ENCODE measurements at places on chromosomes 7 and 10. TPM values are rescaled to one million over a fixed set of nuclear protein-coding genes. Genes with fewer than 3 reads are reported as not detected.

DNA sequence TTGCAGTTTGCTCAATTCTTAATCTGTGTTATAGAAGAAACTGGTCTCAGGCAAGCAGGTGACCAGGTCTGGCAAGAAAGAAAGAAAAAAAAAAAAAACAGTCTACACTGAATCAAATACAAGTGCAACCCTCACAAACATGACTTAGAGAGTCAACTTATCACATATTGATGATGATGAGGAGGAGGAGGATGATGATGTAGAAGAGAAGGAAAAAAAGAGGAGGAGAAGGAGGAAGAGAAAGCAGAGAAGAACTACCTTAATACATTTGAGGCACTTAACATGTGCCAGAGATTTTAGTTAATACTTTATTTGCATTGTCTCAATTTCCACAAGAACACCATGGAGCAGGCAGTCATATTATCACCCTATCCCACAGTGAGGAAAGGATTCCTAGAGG is 91.5 kb downstream of the GLI3 start:
- no peaks in the 10 kb centered on the region for H3K4me1 ChIP-seq
- no peak overlapping the region for H3K4me3 ChIP-seq
- no peak for DNase-seq
- H3K27ac ChIP-seq, result no peak overlapping the region

DNA sequence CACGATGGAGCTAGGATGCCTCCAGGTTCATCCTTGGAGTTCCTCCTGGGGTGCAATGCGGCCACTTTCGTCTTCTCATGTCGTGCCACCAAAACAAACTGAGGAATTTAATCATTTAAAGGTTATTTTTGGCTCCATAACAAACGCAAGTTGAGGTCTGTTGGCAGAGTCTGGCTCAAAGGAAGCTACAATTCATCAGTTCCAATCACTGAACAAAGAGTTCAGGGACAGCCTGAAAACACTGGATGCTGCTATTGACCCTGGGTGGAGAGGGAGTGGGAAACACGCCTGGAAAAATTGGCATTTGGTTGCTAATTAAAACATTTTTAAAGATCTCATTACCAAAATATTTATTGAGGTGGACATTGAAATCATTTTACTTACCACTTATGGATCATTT is 11.4 kb upstream of the MGMT start:
- peaks cover 18% of the 10 kb centered on the region for H3K27me3 ChIP-seq
- H3K27ac ChIP-seq, result no peak overlapping the region
- no peak overlapping the region for H3K4me3 ChIP-seq
- H3K4me1 ChIP-seq, result no peaks in the 10 kb centered on the region
- no peak for DNase-seq

DNA sequence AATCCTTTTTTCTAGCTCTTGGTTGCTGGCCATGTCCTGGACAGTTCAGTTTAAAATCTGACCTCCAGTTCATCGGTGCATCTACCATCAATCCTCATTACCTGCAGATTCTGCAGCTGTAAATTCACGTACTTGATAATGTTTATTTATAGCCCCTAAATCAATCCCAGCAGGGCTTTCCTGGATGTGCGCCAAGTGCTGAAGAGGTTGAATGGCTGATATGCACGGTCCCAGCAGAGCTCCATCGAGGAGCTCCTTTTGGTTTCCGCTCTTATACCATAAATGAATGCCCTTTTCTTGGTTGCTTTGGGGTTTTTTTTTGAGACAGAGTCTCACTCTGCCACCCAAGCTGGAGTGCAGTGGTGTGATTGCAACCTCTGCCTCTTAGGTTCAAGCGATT is 91.2 kb upstream of the CCZ1B start:
- no peaks in the 10 kb centered on the region for H3K36me3 ChIP-seq
- H3K4me3 ChIP-seq, result no peak overlapping the region
- H3K27ac ChIP-seq, result no peak overlapping the region

DNA sequence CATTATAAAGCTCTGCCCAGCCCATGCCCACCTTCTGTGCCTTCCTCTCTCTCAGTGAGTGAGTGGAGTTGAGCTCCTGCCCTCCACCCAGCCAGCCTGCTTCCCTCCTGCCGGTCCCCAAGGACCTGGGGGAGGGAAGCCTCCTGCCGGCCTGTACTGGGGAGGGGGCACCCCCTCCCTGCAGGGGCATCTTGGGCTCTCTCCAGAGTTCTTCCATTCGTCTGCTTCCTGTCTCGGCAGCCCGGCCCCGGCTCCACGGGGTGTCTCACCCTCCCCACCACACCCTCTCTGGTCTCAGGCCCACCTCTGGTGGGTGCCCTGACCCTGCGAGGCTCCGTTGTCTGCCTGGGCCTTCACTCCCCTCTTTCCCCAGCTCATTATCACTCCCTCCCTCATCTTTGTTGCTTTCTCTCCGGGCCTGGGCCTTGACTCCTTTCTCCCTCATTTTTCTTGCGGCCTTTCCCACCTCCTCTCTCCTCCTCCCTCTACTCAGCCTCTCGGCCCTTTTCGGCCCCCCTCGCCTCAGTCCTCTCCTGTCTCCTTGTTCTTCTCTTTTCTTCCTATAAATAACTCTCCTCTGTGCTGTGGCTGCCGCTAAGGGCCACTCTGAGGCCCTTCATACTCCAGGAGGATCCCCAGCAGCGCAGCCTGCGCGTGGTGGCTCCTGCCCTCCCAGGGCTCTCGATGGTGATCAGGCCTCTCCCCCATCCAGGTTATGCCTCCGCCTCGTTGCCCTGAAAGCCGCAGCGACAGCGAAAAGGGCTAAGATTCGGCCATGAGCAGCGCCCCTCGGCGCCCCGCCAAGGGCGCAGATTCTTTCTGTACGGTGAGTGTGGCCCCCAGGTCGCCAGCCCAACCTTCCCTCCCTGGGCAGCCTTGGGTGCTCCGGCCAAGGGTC is 2.1 kb downstream of the SLC4A2 start:
- peak overlapping the region; percentile 55 for H3K27ac ChIP-seq
- H3K4me3 ChIP-seq, result peak overlapping the region; percentile 91
- peaks cover 11% of the 10 kb centered on the region for H3K36me3 ChIP-seq

- H3K27me3 ChIP-seq, result no peaks in the 10 kb centered on the region
- no peaks in the 10 kb centered on the region for H3K4me1 ChIP-seq
- no peaks in the 10 kb centered on the region for H3K36me3 ChIP-seq
- no peak overlapping the region for H3K27ac ChIP-seq
- no peak overlapping the region for H3K4me3 ChIP-seq
These were observed 27.7 kb downstream of the RNF32 start for GRCh38 chr7:156668130-156668741.

GRCh38 chr7:159017741-159018140 is 126.9 kb downstream of the VIPR2 start:
- H3K4me3 ChIP-seq, result no peak overlapping the region
- no peak for DNase-seq
- no peak overlapping the region for H3K27ac ChIP-seq

DNA sequence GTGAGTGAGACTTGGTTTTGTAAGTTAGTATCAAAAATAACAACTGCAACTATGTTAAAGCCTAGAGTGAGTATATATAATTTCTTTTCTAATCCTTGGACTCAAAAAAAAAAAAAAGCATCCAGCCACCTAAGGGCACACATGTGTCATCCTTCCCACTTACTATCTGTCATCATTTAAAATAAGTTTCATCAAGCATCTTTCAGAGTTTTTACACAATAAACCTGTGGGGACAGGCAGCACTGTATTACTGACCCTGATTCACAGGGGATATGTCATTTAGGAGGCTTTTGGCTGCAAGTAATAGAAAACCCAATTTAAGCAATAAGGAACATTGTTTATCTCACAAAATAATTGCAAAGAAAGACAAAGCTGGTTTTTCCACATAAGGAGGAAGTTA is 32.3 kb upstream of the OSBPL3 start:
- H3K4me3 ChIP-seq, result no peak overlapping the region
- H3K27ac ChIP-seq, result no peak overlapping the region
- H3K4me1 ChIP-seq, result no peaks in the 10 kb centered on the region
- no peaks in the 10 kb centered on the region for H3K36me3 ChIP-seq
- peaks cover 7% of the 10 kb centered on the region for H3K27me3 ChIP-seq

- no peak for DNase-seq
- H3K36me3 ChIP-seq, result peaks cover 38% of the 10 kb centered on the region
- H3K27ac ChIP-seq, result no peak overlapping the region
- peaks cover 1% of the 10 kb centered on the region for H3K4me1 ChIP-seq
- H3K27me3 ChIP-seq, result no peaks in the 10 kb centered on the region
These were observed 87.5 kb upstream of the GATAD1 start for GRCh38 chr7:92359801-92360200.

- H3K27ac ChIP-seq, result no peak overlapping the region
- H3K36me3 ChIP-seq, result no peaks in the 10 kb centered on the region
- no peak overlapping the region for H3K4me3 ChIP-seq
- DNase-seq, result no peak
These were observed 599.0 kb upstream of the LRRTM3 start for GRCh38 chr10:66326876-66327275.

DNA sequence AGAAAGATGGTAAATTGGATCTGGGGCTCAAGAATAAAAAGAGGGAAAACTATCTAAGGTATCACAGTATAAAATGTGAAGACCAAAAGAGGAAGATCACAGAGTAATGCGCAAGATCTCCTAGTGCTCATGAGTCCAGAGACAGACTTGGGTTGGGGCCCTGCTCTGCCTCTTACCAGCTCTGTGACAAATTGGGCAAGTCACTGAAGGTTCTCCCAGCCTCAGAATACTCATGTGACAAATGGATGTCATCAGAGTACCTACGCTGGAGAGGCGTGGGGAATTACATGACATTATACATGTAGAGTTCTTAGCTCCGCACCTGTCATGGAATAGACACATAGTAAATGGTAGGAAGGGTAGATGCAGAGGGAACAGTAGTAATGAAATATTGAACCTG is 124.4 kb downstream of the DOCK4 start:
- no peaks in the 10 kb centered on the region for H3K36me3 ChIP-seq
- H3K27me3 ChIP-seq, result peaks cover 11% of the 10 kb centered on the region
- no peak overlapping the region for H3K4me3 ChIP-seq
- no peak overlapping the region for H3K27ac ChIP-seq

The POM121 gene
- 59.6 TPM for total RNA-seq

The WNT8B gene
- 0.40 TPM for total RNA-seq

The C10orf62 gene
- not detected for total RNA-seq

The HHEX gene
- total RNA-seq, result 0.25 TPM

The ANLN gene
- 87.9 TPM for total RNA-seq

All from activated CD4-positive, alpha-beta T cell treated with anti-CD3 and anti-CD28 coated beads, Interleukin-2, amount 10 ng/mL, durations not matched to agents 7 days and 5 days (primary cell).